H1 (cell line): ENCODE measurements at places on chromosomes 1 and 21.

GRCh38 chr1:67339623-67340343 is 32.1 kb downstream of the IL12RB2 start:
- DNase-seq, result no peak

DNA sequence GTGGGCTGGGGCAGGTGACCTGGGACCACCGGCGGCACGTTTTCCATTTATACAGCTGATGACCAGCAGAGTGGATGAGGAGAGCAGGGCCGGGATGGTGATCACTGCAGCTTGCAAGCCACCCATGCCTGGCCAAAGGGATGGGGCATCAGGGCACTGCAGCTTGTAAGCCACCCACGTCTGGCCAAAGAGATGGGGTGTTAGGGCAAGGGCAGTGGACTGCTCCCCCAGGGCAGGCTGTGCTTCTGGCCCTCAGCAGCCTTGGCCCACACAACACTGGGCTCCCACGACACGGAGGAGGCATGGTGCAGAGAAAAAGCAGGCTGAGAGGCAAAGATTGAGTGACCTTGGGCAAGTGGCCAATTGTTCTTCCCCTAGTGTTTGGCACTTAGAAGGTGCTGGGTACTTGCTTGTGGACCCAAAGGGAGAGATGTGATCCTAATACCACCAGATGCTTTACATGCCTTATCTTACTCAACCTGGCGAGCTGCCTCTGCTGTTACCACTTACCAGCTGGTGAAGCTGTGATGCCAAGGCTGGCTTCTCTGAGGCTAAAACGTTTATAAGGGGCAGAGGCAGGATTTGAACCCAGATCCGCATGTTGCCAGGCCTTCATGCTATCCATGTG is 48.3 kb downstream of the TRIM62 start:
- DNase-seq, result no peak

DNA sequence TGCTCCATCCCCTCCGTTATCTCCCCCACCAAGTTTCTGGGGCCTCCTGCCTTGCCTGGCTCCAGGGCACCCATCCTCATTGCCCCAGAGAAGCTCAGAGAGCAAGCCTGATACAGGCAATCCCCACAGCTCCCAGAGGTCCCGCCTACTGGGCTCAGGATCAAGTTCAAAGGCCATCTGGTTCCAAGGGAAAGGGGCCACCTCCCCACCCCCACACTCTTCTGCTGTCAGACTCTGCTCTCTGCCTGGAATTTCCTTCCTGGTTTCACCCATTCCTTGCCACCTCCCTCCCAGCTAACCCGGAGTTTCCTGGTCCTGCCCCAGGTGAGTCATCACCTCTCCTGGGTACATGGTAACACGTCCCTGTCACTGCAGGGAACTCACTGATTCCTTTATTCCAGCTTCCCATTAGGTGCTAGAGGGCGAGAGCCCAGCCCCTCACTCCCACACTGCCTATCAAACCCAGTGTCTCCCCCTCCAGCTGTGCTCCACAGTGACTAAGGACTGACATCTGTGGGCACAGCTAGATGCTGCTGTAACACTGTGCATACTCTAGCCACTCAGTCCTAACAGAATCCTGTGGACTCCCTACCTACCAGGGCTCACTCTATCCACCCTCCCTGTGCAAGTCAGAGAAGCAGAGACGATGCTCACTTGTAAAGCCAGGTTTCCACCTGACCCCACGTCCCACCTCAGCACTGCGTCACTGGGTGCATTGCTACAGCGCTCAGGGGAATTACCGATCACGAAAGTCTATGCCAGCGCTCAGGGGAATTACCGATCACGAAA is 21.8 kb downstream of the RSPH1 start:
- no peak for DNase-seq

GRCh38 chr1:93680420-93681100 is 1.1 kb downstream of the BCAR3 start:
- DNase-seq, result peak; percentile 50

DNA sequence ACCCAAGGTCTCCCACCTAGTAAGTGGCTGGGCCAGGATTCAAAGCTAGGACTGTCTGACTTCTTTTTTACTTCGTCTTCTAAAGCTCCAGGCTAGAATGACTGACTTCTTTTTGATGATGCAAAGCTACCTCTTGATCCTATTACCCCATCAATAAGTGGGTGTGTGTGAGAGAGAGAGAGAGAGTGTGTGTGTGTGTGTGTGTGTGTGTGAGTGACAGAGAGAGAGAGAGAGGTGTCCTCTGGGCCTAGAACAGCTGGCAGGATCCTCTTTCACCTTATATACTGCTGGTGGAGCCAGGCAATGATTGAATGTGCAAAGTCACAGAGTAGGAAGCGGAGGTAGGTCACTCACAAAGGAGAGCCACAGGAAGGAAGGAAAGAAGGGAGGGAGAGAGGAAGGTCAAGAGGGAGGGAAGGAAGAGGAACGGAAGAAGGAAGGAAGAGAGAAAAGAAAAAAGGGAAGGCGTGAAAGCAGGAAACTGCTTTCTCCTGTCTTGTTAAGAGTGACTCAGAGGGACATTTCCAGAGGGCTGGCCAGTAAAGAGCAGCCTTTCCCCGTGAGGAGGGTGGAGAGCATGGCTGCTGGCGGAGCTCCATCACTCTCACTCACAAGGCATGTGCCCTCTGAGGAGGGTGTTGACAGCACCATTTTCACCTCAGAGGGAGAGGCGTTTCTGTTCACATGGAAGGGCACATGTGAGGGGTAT is 68.9 kb downstream of the CDC7 start:
- DNase-seq, result no peak

DNA sequence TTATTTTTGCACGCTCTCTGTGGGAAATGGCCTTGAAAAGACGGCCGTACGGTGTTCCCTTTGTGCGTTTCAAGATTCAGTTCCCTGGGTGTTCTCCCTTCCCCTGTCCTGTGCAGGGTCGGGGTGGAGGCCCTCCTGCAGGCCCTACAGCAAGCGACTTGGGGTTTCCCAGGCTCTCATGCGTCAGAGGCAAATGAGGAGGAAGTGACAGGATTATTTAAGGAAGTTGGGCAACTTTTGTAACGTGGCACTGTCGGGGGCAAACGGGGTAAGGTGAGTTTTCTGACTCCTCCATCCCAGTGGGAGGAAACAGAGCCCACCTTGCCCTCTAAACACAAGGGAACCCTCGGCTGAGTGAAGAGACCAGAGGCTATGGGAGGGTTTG is 16.1 kb upstream of the AJAP1 start:
- no peak for DNase-seq

DNA sequence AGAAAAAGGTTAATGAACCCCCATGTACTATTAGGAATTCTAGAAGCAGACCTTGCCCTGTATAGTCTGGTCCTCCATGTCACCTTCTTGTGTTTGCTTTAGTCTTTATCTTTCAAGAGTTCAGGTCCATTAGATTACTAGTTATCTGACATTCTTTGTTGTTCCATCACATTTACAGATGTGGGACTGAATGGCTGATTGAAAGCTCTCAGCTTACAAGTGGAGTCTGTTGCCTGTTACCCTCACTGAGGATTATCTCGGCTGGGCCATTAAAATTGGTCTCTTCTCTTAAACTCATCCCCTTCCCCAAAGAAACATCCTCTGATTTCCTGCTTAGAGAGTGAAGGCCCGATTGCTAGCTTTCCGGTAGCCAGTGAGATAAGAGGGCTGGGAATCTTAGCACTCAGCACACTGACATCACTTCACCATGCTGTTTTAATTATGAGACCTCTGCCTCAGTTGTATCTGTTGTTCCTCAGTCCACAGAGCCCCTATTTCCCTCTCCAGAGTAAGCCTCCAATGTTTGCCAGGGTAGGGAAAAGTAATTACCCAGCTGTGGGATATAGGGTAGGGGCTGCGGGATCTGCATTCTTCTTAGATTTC is 76.8 kb downstream of the LPGAT1 start:
- no peak for DNase-seq

DNA sequence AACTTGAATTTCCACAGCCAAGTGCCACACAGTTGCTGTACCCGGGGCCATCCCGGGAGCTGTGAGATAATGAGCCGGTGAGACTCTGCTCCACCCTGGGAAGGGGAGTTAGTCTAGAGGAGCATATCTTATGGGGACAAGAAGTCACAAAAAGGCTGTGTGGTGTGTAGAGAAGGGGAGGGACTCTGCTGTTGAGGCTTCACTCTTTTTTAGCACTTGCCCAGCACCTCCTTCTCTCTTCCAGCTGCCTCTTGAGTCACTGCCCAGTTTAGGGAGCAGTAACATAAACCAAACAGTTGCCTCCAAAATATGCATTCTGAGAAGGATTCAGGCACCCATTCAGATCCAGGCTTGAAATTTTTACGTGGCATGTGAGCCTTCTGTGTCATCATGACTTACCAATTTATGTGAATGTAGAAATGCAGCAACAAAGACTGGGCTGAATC is 744 bp upstream of the WDR26 start:
- DNase-seq, result peak; percentile 52

GRCh38 chr1:5286244-5286643 is 631.8 kb downstream of the AJAP1 start:
- no peak for DNase-seq

DNA sequence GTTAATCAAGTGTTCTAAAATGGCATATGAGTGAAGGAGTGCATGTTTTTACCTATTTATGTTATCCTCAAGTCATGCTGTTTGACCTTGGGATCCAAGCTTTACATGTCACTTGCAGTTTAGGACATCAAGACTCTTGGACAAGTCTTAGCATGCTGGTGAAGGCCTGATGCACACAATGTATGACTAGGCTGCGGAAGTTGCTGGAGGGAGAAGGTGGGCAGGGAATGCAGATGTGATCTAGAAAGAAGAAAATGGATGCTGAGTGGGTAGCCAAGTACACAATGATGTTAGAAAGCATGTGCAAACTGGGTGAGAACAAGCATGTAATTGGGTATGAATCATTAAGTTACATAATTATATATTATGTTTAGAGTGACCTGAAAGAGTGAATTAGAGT is 301.8 kb downstream of the BRINP2 start:
- no peak for DNase-seq

- DNase-seq, result no peak
Observed at GRCh38 chr1:180195916-180196315, 34.1 kb upstream of the LHX4 start.

GRCh38 chr1:204313675-204314074 is 46.1 kb downstream of the PLEKHA6 start:
- no peak for DNase-seq

- no peak for DNase-seq
Observed at GRCh38 chr21:27550287-27550686, 583.4 kb upstream of the ADAMTS5 start.

GRCh38 chr1:52915211-52915854 is 6.2 kb downstream of the ECHDC2 start:
- no peak for DNase-seq

- no peak for DNase-seq
Observed at GRCh38 chr1:162901243-162901642, 40.3 kb upstream of the CCDC190 start.

GRCh38 chr1:227395426-227396028 is 77.2 kb upstream of the CDC42BPA start:
- DNase-seq, result no peak

- no peak for DNase-seq
Observed at GRCh38 chr1:50438945-50439344, 15.7 kb upstream of the DMRTA2 start.

GRCh38 chr1:45815667-45816458 is 12.5 kb downstream of the MAST2 start:
- DNase-seq, result no peak

- no peak for DNase-seq
Observed at GRCh38 chr1:179058487-179059483, 23.1 kb upstream of the TOR3A start.

- DNase-seq, result no peak
Observed at GRCh38 chr1:241495741-241496140, 23.8 kb downstream of the FH start.

GRCh38 chr1:21319447-21320407 is 29.5 kb upstream of the ECE1 start:
- no peak for DNase-seq

GRCh38 chr1:105100102-105100501 is 1350.4 kb downstream of the AMY1C start:
- DNase-seq, result no peak

DNA sequence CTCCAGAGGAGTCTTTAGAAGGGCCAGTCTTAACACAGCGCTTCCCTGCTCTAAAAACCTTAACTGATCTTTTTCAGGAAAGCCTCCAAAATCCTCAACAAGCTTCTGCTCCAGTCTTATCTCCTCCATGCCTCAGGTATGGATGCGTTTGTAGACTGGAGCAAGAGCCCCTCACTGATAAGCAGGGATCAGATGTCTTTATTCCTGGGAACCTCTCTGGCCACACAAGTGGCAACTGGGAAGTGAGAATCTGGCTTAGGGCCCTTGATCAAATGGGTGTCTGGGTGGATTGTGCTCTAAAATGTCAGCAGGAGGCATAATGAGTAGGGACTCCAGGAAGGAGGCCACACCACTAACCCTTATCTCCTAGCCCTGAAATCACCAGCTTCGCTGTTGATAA is 1.4 kb downstream of the ZBTB8A start:
- DNase-seq, result no peak

DNA sequence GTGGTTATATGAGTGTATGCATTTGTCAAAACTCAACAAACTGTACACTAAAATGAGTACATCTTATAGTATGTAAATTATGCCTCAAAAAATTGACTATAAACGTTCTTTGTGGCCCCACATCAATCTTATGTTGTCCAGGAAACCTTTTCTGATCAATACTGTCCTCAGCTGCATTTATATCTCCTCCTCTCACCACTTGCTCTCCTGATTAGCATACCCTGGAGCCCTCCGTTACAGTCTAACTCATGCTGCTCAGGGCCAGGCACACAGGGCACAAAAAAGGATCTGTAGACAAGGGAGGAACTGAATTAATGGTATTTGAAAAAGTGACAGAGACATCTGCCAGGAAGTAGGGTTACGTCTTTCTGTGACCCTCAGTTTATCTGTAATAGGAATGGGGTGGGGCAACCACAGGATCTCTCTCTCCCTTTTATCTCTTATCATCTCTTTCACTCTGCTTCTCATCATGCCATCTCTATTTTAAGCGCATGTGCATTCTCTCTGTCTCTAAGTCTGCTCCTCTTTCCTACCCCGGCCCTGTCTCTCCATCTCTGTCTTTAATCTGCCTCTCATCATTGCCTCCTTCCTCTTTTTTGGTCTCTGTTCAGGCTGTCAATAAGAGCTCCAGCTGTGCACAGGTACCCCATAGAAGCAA is 7.0 kb upstream of the TAL1 start:
- no peak for DNase-seq

DNA sequence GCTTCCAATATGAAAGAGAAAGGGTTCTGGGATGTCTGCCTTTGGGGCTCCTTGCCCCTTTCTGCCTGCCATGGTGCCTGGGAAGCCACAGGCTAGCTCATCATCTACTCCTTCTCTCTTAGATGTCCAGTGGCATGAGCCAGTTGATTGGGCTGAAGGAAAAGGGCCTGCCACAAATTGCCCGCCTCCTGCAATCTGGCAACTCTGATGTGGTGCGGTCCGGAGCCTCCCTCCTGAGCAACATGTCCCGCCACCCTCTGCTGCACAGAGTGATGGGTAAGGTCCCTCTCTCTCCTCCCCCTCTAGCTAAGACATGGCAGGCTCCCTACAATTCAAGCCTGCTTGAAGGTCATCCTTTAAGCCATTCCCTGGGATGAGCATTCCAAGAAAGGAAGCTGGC is 41.0 kb downstream of the PKP1 start:
- DNase-seq, result no peak

GRCh38 chr1:230105754-230106625 is 39.0 kb downstream of the GALNT2 start:
- DNase-seq, result no peak

- no peak for DNase-seq
Observed at GRCh38 chr1:108560189-108560873, 431 bp downstream of the EEIG2 start.
